ENCODE measurements at places on chromosomes 6 and 20.
A peak's percentile ranks its signal among the peaks of the same experiment; 100 is the strongest.

DNA sequence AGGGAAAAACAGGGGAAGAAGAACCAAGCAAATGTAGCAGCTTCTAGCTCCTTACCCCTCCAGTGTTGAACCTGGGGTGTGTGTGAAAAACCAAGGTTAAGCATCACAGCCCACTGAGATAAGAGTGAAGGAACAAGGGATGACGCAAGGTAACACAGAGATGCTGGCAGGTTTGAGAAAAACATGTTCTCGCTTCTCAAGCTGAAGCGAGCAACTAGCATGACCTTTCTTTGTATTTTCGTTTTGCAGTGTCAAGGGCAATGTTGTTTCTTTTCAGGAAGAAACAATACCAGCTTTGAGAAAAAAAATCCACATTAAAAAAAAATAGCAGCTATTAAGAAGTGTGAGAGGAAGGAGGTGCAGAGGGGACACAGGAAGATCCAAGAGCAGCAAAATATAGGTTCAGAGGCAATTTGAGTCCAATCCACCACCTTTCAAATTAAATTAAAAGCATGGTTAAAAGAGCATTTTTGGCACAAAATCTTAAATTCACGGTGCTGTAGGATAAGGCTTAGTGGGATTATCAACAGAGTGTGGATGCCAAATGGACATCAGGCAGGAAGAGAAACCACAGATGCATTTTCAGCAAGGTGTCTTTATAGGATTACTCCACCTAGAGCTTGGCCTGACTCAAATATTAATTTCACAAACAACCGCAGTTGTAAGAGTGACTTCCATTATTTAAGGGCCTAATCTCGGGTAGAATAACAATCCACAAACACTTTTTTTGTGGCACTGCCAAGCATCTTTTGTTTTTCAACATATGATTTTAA, 70.9 kb downstream of the SYNE1 start:
- DNase-seq, result no peak

DNA sequence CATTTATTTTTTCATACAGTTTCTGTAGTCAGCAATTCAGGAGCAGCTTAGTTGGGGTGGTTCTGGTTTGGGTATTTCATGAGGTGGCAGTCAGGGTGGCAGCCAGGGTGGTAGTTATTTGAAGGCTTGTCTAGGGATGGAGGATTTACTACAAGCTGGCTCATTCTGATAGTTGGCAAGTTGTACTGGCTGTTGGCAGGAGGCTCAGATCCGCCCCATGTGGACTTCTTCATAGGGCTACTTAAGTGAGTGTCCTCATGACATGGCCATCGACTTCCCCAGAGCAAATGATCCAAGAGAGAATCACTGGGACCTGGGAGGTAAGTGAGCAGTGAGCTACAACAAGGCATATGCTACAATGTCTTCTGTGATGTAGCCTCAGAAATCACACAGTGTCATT, 22.4 kb upstream of the CDKAL1 start:
- no peak for DNase-seq

DNA sequence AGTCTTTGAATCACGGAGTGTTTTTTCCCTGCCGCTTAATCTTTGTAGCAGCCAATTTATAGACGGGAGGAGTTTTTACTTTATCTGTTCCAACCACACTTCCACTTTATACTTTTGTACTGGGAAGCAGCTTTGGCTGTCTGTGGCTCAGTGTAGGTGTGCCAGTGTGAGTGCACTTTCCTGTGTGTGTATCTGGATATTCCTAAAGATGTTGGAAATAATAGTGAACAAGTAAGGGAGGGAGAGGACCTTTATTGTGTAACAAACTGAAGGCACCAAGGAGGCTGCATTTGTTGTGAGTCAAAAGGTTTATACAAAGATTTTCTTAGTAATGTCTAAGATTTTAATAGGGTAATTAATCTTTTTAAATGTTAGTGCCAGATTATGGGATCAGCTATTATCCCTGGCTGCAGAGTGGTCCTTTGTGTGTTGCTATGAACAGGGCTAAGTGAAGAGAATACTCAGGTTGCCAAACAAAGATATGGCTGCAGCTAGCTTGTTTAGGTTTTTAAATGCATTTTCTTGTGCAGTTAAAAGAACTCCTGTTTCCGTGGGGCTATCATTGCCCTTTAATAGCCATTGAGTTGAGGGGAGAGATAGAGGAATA, 226.3 kb downstream of the RNF144B start:
- no peak for DNase-seq

- DNase-seq, result peak; percentile 95
Observed at GRCh38 chr6:134288538-134289203, 29.2 kb downstream of the SGK1 start.

- DNase-seq, result no peak
Observed at GRCh38 chr20:16810216-16810615, 62.1 kb downstream of the OTOR start.

GRCh38 chr20:31698803-31699718, 23.6 kb downstream of the BCL2L1 start:
- DNase-seq, result peak; percentile 94

DNA sequence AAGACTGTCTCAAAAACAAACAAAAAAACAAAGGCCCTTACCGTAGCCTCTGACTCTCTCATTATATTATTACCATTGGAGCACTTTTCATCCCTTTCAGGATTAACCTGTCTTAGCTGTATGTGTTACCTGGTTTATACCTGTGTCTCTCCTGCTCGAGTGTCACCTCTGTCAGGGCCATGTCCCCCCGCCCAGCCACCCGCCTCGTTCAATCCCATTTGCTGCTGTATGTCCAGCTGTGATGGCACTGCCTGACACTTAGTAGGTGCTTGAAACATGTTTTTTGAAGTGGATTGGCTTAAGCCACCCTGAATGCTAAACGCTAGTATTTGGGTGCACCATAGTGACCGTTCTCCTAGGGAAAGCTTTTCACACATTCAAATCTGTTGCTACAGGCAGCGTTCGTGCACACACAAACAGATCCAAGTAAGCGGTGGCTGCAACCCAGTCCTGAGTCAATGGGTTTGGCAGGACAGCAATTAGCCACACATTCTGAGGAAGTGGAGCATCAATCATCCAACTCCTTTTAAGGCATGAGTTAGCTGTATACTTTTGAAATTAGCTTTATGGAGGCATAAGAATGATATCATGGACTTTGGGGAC, 98.9 kb upstream of the ZNF217 start:
- DNase-seq, result peak; percentile 77

DNA sequence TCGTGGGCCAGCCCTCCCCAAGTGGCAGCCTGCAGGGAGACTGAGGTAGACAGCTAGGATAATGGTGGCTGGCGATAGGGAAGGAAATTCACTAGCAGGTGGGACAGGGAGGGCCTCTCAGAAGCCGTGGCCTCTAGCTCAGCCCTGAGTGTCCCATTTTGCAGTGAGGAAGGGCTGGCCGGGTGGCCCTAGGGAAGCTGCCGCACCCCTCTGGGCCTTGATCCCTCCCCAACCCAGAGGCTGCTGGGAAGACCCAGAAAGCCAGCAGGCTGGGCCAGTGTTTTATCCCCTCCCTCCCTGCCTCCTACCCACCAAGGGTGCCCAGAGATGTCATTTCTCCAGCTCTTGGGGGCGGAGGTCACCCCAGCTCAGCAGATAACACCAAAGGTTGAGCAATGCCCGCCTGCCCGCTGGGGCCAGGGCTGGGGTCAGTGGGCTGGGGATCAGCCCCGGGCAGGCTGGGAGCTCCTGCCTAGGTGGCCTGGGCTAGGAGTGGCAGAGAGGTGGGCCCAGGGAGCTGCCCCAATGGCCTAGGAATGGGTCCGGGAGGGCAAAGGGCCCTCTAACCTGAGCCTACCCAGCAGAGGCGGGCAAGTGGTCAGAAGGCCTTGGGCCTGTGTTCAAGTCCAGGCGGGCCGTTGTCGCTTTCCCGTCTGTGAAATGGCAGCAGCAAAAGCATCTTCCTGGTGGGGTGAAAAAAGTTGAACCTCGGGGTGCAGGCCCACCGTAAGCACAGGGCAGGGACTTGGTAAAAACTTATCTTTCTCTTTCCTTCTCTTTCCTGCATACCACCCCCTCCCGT, 1.6 kb upstream of the CEBPB start:
- peak; percentile 80 for DNase-seq

DNA sequence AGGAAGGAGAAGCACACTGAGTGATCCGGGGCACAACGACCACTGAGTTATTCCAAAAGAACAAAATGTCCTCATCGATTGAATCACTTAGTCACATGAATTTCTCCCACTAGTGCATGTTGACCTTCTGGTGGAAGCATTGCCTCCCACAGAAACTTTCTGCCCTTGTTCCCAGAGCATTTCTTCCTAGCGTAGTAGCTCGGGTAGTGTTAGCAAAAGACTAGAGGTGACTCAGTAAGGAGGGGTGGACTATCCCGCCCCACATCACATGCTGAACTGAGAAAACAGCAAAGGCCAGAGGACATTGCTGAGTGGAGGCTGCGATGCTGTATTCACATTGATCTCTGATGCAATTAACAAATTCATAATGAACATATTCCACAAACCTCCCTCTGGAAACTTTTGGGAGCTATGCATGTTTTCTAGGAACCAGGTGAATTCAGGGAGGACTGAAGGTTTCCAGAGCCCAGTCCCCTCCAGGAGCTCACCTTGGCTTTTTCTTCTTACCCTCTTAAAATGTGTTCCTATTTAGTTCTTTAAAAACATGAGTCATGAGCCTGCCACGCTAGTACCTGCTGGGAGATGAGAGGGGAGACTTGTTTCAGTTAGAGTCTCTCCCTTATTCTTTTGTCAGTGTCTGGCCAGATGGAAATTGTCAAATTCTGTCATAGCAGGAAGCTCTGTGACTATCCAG, 507.9 kb downstream of the CDH26 start:
- no peak for DNase-seq

DNA sequence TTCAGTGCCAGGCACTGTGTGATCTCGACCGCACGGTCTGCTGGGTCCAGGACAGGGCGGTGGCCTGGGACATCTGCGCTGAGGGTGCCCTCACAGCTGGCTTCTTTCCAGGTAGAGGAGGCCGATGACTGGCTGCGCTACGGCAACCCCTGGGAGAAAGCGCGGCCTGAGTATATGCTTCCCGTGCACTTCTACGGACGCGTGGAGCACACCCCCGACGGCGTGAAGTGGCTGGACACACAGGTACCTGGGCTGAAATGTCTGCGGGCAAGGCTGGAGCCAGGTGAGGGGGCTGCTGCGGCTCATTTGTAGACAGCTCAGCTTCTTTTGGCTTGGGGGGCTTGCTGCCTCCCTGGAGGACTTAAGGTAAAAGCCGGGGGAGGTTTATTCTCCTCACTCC, 26.6 kb downstream of the PYGB start:
- no peak for DNase-seq

GRCh38 chr6:115796061-115796460, 264.6 kb downstream of the FRK start:
- no peak for DNase-seq

DNA sequence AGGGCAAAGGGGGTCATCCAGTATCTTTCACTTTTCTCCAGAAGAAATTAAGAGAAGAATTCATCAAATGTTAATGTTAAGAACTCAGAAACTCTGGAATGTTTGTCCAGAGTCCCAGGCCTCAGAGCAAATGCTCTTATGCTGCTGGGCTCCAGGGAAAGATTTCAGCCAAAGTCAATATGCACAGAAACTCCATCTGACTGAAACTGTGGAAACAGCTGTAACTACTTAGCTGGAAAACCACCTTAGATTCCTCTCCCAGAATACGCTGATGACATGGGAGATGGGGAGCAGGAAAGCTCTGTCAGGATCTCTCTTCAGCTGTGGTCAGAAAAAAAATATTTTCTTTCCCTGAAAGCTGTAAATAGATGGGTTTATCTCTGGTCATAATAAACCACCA, 559.6 kb downstream of the RFPL4B start:
- DNase-seq, result no peak

- DNase-seq, result no peak
Observed at GRCh38 chr6:165266191-165266590, 43.2 kb downstream of the C6orf118 start.

GRCh38 chr20:57709823-57710799, at the start of gene PMEPA1:
Gene PMEPA1 (minus strand): TSS chr20:57710015. CDS start chr20:57709582, 433 bp downstream.
- peak; percentile 93 for DNase-seq

DNA sequence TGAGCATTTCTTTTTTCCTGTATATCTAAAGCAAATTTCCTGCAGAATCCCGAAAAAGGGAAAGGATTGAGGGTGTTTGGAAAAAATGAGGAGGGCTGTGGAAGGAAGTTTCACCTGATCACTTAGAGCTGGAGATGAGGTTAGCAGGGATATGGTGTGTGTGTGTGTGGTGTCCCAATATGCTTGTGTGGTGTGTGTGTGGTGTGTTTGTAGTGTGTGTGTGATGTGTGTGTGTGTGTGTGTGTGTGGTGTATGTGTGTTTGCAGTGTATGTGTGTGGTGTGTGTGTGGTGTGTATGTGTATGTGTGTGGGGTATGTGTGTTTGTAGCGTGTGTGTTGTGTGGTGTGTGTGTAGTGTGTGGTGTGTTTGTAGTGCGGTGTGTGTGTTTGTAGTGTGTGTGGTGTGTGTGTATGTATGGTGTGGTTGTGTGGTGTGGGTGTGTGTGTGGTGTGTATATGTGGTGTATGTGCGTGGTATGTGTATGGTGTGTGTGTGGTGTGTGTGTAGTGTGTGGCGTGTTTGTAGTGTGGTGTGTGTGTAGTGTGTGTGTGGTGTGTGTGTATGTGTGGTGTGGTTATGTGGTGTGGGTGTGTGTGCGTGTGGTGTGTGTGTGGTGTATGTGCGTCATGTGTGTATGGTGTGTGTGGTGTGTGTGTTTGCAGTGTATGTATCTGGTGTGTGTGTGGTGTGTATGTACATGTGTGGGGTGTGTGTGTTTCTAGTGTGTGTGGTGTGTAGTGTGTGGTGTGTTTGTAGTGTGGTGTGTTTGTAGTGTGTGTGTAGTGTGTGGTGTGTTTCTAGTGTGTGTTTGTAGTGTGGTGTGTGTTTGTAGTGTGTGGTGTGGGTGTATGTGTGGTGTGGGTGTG, 67.6 kb downstream of the GCNT2 start:
- DNase-seq, result no peak

DNA sequence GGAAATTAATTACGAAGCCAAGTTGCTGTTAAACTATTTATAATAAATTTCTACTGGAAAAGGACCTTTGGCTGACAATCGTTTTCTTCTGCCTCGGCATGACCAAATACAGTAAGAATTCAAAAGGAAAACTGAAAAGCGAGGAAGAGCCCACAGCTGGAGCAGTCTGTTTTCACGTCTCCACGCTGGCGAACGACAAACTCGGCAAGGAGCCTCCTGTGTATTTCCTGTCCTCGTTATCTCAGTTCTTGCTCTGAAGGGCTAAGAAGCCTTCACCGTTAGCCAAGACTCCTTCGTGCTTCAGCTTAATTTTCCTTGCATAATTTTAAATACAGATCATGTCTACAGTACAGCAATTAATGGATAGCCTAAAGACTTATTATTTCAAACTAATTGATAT, 214.3 kb upstream of the PLCB4 start:
- no peak for DNase-seq

GRCh38 chr6:167122827-167123657, at the start of gene CCR6:
Gene CCR6 (plus strand): TSS chr6:167123096. CDS start chr6:167136135, 13,039 bp downstream.
- no peak for DNase-seq

- peak; percentile 33 for DNase-seq
Observed at GRCh38 chr6:22194188-22194921, 102.5 kb downstream of the PRL start.

DNA sequence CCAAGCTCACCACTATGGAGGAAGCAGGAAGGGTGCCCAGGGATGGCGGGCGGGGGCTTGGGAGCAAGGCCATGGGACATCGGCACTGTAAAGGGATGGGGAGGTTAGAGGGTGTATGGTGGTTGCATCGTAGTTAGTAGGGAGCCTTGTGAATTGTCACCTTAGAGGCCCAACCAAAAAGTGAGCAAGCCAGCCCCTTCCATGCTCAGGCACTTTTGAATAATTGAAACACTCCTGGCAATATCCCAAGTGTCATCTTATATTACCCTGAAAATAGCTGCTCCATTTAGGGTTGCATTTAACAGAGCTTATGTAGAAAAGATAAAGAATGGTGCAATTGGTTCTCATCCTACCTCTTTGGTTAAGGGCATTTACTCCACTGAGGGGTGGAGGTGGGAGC, 169.2 kb downstream of the SAMD5 start:
- no peak for DNase-seq
